Spleen (tissue), 13 donors: ENCODE measurements at places on chromosomes 1 and 21. TPM values are rescaled to one million over a fixed set of nuclear protein-coding genes. Genes with fewer than 3 reads are reported as not detected.

RAP1GAP gene
- 1.7 TPM for total RNA-seq

MARK1 gene
- 3.9 TPM for total RNA-seq

TMEM54 gene
- 10.5 TPM for total RNA-seq

GAS5 gene
- 371 TPM for total RNA-seq

MYOM3 gene
- not detected for total RNA-seq

UHMK1 gene
- total RNA-seq = 58.9 TPM

RHD gene
- 2.0 TPM for total RNA-seq

DNA sequence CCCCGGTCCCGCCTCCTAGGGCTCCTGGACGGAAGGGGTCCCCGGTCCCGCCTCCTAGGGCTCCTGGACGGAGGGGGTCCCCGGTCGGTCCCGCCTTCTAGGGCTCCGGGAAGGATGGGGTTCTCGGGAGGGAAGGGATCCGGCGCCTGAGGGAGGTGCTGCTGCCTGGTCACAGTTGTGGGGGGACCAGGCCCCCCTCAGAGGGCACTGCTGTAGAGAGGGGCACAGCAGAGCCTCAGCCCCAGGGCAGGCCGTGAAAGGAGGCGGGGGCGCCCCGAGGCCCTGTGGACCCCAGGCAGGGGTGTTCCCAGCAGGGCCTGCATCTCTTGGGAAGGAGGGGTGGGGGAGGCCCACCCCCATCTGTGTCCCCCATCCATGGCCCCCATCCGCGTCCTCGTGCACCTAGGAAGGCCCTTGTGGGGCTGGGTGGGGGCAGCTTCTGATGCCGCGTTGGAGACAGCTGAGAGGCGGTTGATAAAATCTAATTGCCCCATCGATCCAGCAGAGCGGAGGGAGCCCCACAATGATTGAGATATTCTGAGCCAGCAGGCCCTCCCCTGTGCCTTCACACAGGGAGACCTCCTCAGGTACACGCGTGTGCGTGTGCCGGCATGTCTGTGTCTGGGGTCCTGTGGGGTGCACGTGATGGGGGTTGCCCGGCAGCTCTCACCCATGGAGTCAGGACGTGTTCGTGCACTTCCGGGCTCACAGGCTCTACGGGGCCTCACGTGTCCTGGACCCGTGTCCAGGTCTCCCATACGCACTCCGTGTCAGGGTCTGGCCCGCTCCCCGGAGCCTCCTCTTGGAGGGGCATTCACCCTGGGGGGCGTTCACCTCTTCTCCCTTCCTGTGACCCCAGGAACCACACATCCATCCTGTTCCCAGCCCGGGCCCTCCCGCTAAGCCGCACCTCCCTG lies 12.9 kb downstream of the SAMD11 start:
- no peak for DNase-seq
- no peak overlapping the region for H3K4me3 ChIP-seq
- H3K27me3 ChIP-seq = peaks cover 86% of the 10 kb centered on the region
- H3K27ac ChIP-seq = no peak overlapping the region
- H3K36me3 ChIP-seq = no peaks in the 10 kb centered on the region

DNA sequence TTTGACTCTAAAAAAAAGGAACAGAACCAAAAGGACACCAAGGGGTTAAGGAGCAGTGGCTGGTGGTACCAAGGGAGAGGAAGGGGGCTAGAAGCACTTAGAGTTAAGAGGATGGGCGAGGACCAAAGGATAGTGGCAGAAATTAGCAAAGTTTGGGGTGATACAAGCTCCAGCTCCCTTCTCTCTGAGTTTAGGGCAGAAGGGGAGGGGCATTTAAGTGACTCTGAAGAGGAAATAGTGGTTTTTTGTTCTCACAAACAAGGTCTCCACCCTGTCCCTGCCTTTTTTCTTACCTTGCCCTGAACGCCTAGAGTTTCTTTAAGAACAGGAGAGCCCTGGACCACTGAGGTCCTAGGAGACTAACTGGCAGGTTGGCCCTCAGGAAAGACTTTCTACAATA lies 3.3 kb downstream of the CDC42SE1 start:
- H3K4me1 ChIP-seq = peaks cover 81% of the 10 kb centered on the region
- peaks cover 50% of the 10 kb centered on the region for H3K36me3 ChIP-seq
- DNase-seq = no peak
- no peaks in the 10 kb centered on the region for H3K27me3 ChIP-seq

GRCh38 chr1:67029472-67029871 lies 24.5 kb downstream of the SLC35D1 start:
- no peak overlapping the region for H3K4me3 ChIP-seq
- H3K27me3 ChIP-seq = no peaks in the 10 kb centered on the region
- no peak overlapping the region for H3K27ac ChIP-seq
- H3K4me1 ChIP-seq = no peaks in the 10 kb centered on the region

DNA sequence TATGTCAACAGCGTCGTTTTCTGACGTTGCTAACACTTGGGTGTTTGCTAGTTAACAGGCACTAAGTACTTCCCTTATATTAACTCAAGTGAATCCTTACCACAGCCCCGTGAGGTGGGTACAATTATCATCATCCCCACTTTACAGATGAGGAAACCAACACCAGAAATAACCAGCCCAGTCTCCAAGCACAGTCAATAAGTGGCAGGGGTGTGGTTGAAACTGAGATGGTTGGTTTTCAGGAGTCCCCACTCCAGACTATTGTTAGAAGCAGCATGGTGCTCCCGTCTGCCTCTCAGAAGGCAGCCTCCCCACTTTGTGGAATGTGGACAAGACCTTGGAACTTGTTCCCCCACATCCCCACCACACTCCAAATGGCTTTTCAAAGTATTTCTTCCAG lies 45.7 kb upstream of the ACOT11 start:
- H3K4me1 ChIP-seq = peaks cover 16% of the 10 kb centered on the region
- no peaks in the 10 kb centered on the region for H3K27me3 ChIP-seq

GRCh38 chr1:22159891-22160290 lies 17.0 kb upstream of the WNT4 start:
- DNase-seq = no peak
- H3K4me1 ChIP-seq = no peaks in the 10 kb centered on the region
- no peak overlapping the region for H3K27ac ChIP-seq

DNA sequence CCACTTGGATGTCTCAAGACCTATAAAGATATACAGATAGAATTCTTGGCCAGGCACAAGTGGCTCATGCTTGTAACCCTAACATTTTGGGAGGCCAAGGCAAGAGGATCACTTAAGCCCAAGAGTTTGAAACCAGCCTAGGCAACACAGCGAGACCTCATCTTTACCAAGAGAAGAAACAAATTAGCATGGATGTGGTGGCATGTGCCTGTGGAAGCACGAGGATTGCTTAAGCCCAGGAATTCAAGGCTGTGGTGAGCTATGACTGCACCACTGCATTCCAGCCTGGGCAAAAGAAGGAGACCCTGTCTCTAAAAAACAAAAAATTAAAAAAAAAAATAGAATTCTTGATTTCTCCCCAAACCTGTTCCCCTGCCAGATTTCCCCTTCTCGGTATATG lies 8.3 kb downstream of the ASAP3 start:
- no peaks in the 10 kb centered on the region for H3K36me3 ChIP-seq
- no peak overlapping the region for H3K4me3 ChIP-seq
- no peak for DNase-seq
- H3K27me3 ChIP-seq = no peaks in the 10 kb centered on the region
- H3K4me1 ChIP-seq = no peaks in the 10 kb centered on the region

DNA sequence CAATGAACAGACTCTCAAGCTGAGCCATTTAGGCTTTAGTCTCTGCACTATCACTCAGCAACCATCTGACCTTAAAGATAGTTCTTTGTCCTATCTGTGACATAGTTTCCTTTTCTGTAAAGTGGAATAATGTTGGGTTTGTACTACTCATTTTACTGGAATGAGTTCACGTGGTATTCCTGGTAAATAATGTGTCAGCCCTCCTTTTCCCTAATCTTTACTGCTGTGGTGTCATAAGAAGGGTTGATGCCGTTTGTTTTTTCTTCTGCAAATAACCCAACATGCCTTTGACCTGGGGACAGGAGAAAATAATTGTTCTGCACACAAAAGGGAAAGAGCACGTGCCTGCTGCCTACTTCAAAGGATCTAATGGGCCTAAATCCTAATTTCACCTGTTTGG lies 297.8 kb downstream of the BRINP3 start:
- H3K27ac ChIP-seq = no peak overlapping the region
- H3K27me3 ChIP-seq = no peaks in the 10 kb centered on the region
- DNase-seq = no peak
- no peak overlapping the region for H3K4me3 ChIP-seq
- no peaks in the 10 kb centered on the region for H3K4me1 ChIP-seq
- no peaks in the 10 kb centered on the region for H3K36me3 ChIP-seq

- no peak overlapping the region for H3K27ac ChIP-seq
- H3K4me3 ChIP-seq = no peak overlapping the region
- no peaks in the 10 kb centered on the region for H3K27me3 ChIP-seq
- no peak for DNase-seq
Observed at GRCh38 chr1:235928197-235928596, 61.5 kb upstream of the LYST start.

DNA sequence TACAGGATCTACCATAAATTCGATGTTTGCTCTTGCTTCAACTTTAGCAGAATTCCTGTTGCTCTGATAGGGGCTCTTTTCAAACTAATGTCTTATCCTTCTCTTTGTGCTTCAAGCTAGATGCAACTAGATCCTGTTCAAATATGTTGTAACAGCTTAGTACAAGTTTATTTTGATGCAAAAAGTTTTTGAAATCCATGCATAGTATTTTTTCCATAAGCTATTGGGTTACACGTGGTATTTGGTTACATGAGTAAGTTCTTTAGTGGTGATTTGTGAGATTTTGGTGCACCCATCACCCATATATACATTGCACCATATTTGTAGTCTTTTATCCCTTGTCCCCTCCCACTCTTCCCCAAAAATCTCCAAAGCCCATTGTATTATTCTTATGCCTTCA lies 907.7 kb downstream of the LTN1 start:
- H3K27ac ChIP-seq = no peak overlapping the region
- DNase-seq = no peak
- H3K4me3 ChIP-seq = no peak overlapping the region
- no peaks in the 10 kb centered on the region for H3K4me1 ChIP-seq

- no peak overlapping the region for H3K4me3 ChIP-seq
- H3K27ac ChIP-seq = no peak overlapping the region
- H3K27me3 ChIP-seq = no peaks in the 10 kb centered on the region
- no peaks in the 10 kb centered on the region for H3K36me3 ChIP-seq
- no peak for DNase-seq
- H3K4me1 ChIP-seq = no peaks in the 10 kb centered on the region
Observed at GRCh38 chr21:39667353-39667891, 54.7 kb downstream of the B3GALT5 start.

- no peaks in the 10 kb centered on the region for H3K27me3 ChIP-seq
- H3K4me1 ChIP-seq = peaks cover 50% of the 10 kb centered on the region
- H3K36me3 ChIP-seq = peaks cover 36% of the 10 kb centered on the region
Observed at GRCh38 chr1:27403065-27403726, 10.8 kb downstream of the GPR3 start.

- H3K27me3 ChIP-seq = no peaks in the 10 kb centered on the region
- no peak overlapping the region for H3K4me3 ChIP-seq
- no peaks in the 10 kb centered on the region for H3K36me3 ChIP-seq
- no peak overlapping the region for H3K27ac ChIP-seq
- no peak for DNase-seq
- H3K4me1 ChIP-seq = no peaks in the 10 kb centered on the region
Observed at GRCh38 chr1:221908573-221908972, 166.7 kb upstream of the DUSP10 start.

DNA sequence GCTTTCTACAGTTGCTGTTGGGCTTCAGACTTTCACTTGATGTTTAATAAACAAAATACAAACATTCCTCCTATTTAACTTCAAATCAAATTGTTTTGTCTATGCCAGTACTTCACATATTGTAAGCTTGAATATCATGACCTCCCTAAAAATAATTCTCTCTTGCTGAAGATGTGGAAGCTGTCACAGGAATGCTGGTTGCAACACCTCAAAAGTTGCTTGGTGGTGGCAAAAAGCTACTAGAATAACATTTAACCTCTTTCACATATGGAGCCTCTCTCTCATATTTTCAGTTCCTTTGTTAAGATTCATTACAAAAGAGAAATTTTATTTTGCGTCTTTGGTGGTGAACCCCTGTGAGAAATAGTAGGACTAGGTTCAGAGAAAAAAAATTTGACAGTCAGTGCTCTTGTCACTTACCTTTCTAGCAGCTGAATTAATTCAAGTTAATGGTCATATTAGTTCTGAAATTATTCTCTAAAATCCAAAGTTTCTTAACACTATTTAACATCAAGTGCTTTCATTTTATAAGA lies 25.5 kb upstream of the F13B start:
- H3K4me1 ChIP-seq = no peaks in the 10 kb centered on the region
- H3K27ac ChIP-seq = no peak overlapping the region
- no peak for DNase-seq
- H3K4me3 ChIP-seq = no peak overlapping the region
- no peaks in the 10 kb centered on the region for H3K27me3 ChIP-seq

GRCh38 chr1:245690156-245690690 lies 535.4 kb downstream of the KIF26B start:
- H3K27ac ChIP-seq = no peak overlapping the region
- peak; percentile 54 for DNase-seq
- no peaks in the 10 kb centered on the region for H3K27me3 ChIP-seq
- H3K4me3 ChIP-seq = no peak overlapping the region

GRCh38 chr1:77014073-77014788 lies 147.0 kb downstream of the ST6GALNAC5 start:
- no peaks in the 10 kb centered on the region for H3K4me1 ChIP-seq
- H3K4me3 ChIP-seq = no peak overlapping the region
- H3K27me3 ChIP-seq = no peaks in the 10 kb centered on the region
- no peaks in the 10 kb centered on the region for H3K36me3 ChIP-seq

GRCh38 chr1:202193614-202194327 lies at the start of gene LGR6:
Gene LGR6, plus strand, starts transcription at chr1:202193799. Its CDS starts 191 bp downstream, at chr1:202193990.
- DNase-seq = peak; percentile 73
- peak within 1 kb of the TSS; percentile 16 for H3K4me3 ChIP-seq
- peaks cover 17% of the 10 kb centered on the region for H3K27me3 ChIP-seq
- H3K36me3 ChIP-seq = no peaks in the 10 kb centered on the region
- peak within 1 kb of the TSS; percentile 38 for H3K27ac ChIP-seq

GRCh38 chr1:231206856-231207255 lies 34.2 kb upstream of the GNPAT start:
- H3K4me1 ChIP-seq = peaks cover 10% of the 10 kb centered on the region
- H3K27ac ChIP-seq = no peak overlapping the region
- H3K27me3 ChIP-seq = no peaks in the 10 kb centered on the region
- H3K36me3 ChIP-seq = no peaks in the 10 kb centered on the region
- peak; percentile 47 for DNase-seq

- H3K27ac ChIP-seq = no peak overlapping the region
- no peak for DNase-seq
- no peak overlapping the region for H3K4me3 ChIP-seq
- no peaks in the 10 kb centered on the region for H3K36me3 ChIP-seq
Observed at GRCh38 chr1:213380865-213381264, 329.8 kb downstream of the RPS6KC1 start.

GRCh38 chr1:226108935-226109828 lies 46.7 kb downstream of the H3-3A start:
- H3K36me3 ChIP-seq = no peaks in the 10 kb centered on the region
- DNase-seq = no peak
- H3K4me3 ChIP-seq = peak overlapping the region; percentile 70

GRCh38 chr1:167515893-167516321 lies 2.4 kb downstream of the CD247 start:
- peaks cover 10% of the 10 kb centered on the region for H3K4me1 ChIP-seq
- no peaks in the 10 kb centered on the region for H3K36me3 ChIP-seq
